ENCODE measurements at places on chromosomes 5 and 9. TPM values are rescaled to one million over a fixed set of nuclear protein-coding genes. Genes with fewer than 3 reads are reported as not detected.

Gene SPINK4
- total RNA-seq, result not detected

Gene TCF7
- not detected for total RNA-seq

DNA sequence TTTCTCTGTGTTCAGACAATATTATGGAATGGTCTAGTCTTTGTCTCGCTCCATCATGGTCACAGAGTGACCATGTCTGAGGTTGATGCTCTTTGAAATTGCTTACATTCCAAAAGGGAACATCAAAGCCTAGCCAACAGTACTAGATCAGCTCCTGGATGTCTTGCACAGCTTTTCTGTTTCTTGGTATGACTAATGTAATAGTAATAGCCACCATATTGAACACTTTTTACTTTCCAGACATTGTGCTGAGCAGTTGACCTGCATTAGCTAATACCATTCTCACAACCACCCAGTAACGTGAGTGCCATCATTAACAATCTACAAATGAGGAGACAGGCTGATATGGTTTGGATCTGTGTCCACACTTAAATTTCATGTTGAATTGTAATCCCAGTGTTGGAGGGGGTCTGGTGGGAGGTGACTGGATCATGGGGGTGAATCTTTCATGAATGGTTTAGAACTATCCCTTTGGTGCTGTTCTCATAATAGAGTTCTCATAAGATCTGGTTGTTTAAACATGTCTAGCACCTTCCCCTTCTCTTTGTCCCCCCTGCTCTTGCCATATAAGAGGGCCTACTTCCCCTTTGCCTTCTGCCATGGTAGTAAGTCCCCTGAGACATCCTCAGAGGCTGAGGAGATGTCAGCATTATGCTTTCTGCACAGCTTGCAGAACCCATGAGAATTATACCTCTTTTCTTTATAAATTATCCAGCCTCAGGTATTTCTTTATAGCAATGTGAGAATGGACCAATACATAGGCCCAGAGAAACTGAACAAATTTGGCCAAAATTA, 577.5 kb upstream of the CLINT1 start:
- DNase-seq, result no peak

Gene PCSK1
- 0.43 TPM for total RNA-seq

Gene NPR3
- total RNA-seq, result 0.29 TPM

Gene SH2D3C
- total RNA-seq, result not detected

Gene SPINK13
- total RNA-seq, result not detected

DNA sequence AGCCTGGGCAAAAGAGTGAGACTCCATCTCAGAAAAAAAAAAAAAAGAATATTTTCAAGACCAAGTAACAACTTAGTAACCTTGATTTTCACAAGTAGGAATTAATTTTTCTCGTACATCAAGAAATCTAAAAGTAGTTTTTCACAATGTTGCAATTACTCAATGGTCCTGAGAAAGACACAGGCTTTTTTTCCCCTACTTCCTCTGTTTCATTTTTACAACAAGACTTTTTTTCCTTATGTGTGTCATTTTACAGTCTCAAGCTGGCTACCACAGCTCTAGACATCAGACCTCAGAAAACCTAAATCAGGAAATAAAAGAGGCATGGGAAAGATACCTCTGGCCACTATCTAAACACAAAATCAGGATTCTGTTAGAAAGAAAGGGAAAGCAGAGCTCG, 45.9 kb downstream of the WDR36 start:
- DNase-seq, result no peak

Gene PALM2AKAP2
- 6.3 TPM for total RNA-seq

Gene LECT2
- total RNA-seq, result not detected

GRCh38 chr9:134880484-134881312, at the start of gene FCN2:
FCN2 (plus strand) TSS chr9:134880810; CDS start chr9:134880822, 12 bp downstream.
- no peak for DNase-seq

Gene OTULINL
- total RNA-seq, result 7.1 TPM

Gene CACFD1
- 1.1 TPM for total RNA-seq

Gene MEF2C
- 2.2 TPM for total RNA-seq

Data from HT1080 (cell line).